ENCODE measurements at places on chromosomes 6 and 20.

DNA sequence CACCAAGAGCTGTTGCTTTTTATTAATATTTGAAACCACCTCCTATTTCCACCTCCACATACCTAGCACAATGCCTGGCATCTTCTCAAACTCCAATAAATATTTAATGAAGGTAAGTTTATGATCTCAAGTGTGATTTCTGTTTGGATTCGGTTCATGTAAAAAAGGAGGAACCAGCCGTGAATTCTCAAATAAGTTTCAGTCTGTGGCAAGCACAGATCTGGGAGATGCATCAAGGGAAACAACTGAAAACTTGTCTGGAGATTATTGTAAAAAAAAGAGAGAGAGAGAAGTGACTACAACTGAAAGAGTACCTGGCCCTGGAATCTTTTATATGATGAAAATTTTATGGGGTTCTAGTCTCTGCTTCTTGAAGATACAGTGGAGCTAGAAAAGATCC, 52.8 kb upstream of the PNRC1 start:
- no peak for DNase-seq

- DNase-seq = no peak
Measured at GRCh38 chr20:10096790-10097189, 62.0 kb downstream of the ANKEF1 start.

DNA sequence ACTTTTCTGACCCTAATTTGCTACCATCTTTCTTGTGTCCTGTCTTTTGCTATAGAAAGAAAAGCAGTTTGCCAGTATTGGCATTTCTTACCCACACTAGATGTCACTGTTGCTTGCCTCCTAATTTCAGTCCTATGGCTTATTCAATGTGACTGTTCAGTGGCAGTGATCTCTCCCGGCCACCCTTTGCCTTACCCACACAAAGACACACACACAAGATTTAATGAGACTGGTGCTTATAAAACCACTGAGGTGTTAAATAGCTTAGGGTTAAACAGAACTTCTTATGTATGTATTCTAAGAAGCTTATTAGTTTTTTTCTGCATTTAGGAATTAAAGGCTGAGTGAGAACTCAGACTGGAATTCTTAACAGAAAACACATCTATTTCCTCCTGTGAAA, 233.6 kb upstream of the ASCC3 start:
- no peak for DNase-seq

- no peak for DNase-seq
Measured at GRCh38 chr6:106884576-106884975, 90.0 kb downstream of the CD24 start.

DNA sequence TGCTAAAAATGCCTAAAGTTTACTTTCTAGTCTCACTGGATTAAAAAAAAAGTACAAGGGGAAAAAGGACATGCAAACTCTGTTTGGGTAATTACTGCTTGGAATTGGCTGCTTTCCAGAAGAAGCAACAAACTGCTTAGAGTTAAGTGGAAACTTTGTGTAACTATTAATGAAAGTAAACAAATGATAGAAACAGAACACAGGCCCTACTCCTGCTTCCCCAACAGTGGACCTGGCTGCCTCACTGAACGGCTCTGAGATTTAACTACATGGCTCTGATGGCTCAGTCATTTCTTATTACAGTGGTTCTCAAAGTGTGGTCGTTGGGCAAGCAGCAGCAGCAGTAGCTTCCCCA, 108.5 kb downstream of the MAN1A1 start:
- no peak for DNase-seq

- no peak for DNase-seq
Measured at GRCh38 chr20:35465976-35466375, 10.6 kb downstream of the CEP250 start.

- no peak for DNase-seq
Measured at GRCh38 chr6:134427721-134428120, 109.8 kb upstream of the SGK1 start.

DNA sequence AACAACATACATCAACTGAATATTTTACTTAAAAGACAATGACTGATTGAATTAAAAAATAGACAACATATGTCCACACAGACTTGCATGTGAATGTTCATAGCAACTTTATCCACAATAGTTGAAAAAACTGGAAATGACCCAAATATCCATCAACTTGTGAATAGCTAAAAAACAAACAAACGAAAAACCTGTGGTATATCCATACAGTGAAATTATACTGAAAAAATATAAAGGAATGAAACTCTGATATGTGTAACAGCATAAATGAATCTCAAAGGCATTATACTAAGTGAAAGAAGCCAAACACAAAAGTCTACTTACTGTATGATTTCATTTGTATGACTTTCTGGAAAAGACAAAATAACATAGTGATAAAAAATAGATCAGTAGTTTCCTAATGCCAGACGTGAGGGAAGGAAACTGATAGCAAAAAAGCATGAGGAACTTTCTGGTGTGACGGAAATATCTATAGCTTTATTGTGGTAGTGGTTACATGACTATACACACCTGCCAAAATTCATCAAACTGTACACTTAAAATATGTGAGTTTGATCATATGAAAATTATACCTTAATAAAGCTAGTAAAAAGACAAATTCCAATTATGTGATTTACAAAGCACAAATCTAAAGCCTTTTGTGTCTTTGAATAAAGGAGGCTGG, 123.2 kb downstream of the BACH2 start:
- no peak for DNase-seq

- no peak for DNase-seq
Measured at GRCh38 chr6:12291839-12292604, 1.9 kb downstream of the EDN1 start.

GRCh38 chr20:5592823-5593739, 157.1 kb upstream of the SHLD1 start:
- DNase-seq = no peak

- no peak for DNase-seq
Measured at GRCh38 chr6:44006123-44006871, 121.0 kb downstream of the MRPL14 start.

GRCh38 chr6:31573239-31574105, 1.4 kb downstream of the LTA start:
- no peak for DNase-seq

DNA sequence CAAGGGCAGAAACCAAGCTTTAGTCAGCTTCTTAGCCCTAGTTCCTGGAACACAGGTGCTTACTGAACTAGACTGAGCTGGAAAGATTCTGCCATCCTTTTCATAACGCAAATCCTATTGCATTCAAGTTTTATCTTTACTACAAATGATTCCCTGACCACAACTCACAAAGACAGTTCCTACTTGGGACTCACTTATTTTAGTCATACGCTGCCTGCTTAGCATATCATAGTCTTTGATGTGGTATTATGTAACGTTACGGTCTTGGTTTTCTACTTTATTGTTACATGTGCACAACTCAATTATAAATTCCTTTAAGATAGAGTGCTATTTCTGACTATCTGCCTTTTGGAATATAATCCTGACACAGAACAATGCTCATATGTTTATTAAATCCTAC, 59.1 kb downstream of the BLOC1S5 start:
- DNase-seq = no peak

DNA sequence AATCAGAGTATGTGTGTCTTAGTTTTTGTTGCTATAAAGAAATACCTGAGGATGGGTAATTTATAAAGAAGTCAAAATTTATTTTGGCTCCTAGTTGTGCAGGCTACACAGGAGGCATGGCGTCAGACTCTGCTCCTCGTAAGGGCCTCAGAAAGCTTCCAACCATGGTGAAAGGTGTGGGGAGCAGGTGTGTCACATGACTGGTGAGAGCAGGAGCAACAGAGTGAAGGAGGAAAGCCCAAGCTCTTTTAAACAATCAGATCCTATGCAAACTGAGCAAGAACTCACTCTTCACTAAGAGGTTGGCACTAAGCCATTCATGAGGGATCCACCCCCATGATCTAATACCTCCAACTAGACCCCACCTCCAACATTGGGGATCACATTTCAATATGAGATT, 1524.3 kb downstream of the HACE1 start:
- no peak for DNase-seq

DNA sequence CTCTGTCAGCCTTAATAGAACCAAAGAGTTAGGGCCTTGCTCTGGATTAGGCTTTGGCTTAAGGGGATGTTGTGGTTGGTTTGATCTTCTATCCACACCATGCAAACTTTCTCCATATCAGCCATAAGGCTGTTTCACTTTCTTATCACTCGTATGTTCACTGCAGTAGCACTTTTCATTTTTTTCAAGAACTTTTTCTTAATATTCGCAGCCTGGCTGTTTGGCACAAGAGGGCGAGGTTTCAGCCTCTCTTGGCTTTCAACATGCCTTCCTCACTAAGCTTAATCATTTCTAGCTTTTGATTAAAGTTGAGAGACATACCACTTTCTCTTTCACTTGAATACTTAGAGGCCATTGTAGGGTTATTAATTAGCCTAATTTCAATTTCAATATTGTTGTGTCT, 193.1 kb downstream of the NRN1 start:
- no peak for DNase-seq

GRCh38 chr6:29451471-29452193, 5.2 kb downstream of the OR11A1 start:
- DNase-seq = no peak

GRCh38 chr20:20463933-20464374, 96.0 kb downstream of the INSM1 start:
- no peak for DNase-seq

GRCh38 chr6:168097621-168098430, 18.8 kb upstream of the FRMD1 start:
- no peak for DNase-seq

- DNase-seq = no peak
Measured at GRCh38 chr6:25829375-25829774, 2.5 kb downstream of the SLC17A1 start.

GRCh38 chr20:20970841-20971240, 135.3 kb downstream of the LINC00237 start:
- DNase-seq = no peak

DNA sequence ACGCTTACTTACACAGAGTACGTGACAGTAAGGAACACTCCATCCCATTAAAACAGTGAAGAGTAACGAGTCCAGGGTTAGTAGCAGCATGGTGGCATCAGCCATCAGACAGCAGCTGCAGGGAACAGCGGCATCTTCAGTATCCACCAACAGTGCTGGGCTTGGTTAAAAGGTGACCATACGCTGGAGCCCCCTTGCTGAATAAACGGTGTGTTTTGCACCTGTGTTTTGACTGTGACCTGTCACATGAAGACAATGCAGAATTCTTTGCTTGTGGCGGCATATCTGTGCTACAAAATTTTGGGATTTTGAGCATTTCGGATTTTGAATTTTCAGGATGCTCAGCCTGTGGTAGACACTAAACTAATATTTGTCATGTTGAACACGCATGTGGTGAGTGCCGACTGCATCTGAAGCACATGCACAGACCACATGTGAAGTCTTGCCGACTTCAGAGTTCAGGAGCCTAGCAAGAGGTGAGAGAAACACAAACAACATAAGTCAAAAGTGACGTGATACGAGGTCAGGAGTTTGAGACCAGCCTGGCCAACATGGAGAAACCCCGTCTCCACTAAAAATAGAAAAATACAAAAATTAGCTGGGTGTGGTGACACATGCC, 69.3 kb upstream of the FRMD1 start:
- no peak for DNase-seq

DNA sequence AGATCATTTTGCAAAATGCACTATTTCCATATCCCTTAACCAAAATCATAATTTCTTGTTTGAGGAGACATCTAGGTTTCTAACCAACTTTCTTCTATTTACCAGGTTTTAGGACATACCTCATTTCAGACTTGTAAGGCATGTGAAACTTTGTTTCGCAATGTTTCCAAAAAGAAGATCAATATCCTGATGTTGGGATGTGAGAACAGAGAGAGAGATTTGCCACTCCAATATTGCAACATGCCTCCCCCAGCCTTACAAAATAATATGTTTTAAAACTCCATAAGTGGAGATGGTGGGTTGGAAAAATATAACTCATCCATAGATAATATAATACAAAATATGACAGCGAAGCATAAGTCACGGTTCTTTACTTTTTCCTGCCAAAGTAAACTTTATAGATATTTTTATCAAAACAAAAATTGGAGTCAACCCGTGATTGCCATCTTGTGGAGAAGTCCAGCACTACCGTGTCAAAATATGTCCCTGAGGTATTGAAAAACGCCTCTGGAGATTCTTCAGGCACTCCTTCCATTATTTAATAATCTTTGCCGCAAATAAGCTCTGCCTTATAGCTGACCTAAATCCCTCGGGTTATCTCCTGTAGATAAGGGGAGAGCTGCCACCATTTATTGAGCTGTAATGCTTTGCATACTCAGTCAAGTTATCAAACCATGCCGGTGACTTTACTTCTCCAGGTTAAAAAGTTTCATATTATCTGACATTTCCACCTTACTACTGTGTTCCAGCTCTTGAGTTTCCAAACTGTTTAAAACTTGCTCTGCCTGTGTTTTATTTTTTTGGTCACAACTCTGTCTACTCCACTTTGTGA, 534.2 kb downstream of the HACE1 start:
- DNase-seq = no peak

GRCh38 chr6:148671085-148671484, 75.7 kb upstream of the UST start:
- DNase-seq = no peak

DNA sequence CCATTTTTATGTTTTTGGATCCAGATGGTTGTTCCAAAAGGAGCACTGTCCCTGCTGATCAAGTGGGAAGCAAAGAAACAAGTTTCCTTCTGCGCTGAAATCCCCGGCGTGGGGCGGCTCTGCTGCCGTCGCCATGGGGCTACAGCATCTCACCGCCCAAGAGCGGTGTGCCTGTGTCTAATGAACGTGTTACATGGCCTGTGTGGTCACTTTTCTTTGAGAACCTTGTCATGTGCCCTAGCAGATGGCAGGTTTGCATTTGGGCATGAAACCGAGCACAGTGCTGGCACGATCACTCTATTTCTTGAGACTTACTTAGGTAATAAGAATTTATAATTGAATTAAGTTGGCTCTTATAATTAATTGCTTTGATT, 51.9 kb downstream of the ZDHHC14 start:
- DNase-seq = no peak

DNA sequence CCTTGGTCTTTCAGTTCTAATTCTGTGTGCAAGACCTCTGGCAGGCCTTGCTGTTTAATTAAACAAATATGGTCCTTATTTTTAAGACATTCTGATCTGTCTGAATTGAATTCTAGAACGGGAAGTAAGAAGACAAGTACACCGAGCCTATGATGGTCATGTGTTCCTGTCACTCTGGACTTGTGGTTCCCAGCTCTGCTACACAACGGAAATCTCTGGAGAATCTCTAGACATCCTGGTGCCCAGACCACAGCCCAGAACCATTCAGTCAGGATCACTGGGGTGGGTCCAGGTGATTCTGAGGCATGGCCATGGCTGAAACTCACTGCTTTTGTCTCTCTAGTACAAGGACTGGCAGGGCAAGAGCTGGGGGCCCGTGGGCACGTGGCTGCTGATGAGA, 15.9 kb upstream of the KCNK16 start:
- DNase-seq = no peak

DNA sequence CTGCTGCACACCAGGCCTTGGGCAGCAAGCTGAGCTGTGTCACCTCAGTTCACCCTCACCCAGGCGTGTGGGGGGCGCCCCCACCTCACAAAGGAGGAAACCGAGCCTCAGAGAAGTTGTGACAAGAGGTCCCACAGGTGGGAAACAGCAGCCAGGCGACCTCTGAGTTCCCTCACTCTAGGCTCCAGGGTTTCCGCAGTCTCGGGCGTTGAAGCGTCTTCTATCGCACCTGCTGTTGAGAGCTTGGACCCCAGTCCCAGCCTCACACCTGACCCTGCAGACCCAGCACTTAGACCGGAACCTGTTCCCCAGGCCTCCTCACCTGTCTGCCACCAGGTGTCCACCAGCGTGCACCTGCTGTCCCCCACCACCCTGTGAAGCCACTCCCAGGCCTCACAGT, 22.3 kb upstream of the APMAP start:
- DNase-seq = no peak
